ENCODE measurements at places on chromosomes 3 and 15.

GRCh38 chr3:188531210-188531609 is 377.3 kb downstream of the LPP start:
- DNase-seq = no peak

- DNase-seq = peak; percentile 39
These were observed 20.6 kb downstream of the MYH15 start for GRCh38 chr3:108489776-108490175.

DNA sequence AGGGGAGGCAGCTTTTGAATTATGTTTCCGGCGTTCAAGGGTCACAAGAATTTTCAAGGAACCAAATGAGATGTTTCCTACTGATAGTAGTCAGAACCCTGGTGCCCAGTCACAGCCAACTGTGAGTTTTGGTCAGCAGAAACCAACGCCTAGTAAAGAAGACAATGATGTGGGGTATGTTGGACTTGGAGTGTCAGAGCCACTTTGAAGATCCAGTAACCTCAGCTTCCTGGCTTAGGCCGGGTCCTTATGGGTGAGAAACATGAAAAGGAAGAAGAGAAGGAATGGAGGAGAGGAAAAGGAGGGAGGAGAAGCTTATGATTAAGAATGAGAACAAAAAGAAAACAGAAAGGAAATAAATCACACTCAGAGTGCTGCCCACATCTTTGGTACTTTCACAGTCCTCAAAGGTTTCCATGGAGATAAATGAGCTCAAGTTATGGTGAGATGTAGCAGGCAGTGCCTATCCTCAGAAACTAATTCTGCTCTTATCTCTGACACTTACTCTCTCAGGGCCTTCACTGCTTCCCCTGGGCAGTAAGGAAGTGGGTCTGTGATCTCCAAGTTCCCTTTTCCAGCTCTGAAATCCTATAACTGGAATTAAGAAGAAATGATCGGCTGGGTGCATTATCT is 2.0 kb upstream of the MCF2L2 start:
- no peak for DNase-seq

- DNase-seq = no peak
These were observed 187.5 kb downstream of the DOCK3 start for GRCh38 chr3:50862221-50862620.

- no peak for DNase-seq
These were observed 951 bp downstream of the TARS3 start for GRCh38 chr15:101723171-101723873.

DNA sequence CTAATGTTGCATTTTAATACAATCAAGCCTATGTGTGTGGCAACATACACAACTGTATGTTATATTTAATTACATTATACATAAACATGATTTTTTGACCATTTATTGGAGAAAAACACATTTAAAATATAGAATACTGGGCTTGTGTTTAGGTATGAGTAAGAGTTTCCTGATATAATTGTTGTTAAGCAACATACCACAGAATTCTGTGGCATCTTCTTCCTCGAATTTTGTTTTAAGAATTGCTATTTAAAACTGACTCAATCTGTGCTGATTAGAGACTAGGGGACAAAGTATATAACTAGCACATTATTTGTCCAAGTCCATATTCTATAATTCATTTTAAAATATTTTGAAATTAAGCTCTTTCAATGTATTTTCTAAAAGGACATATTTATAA is 376.8 kb upstream of the THBS1 start:
- DNase-seq = no peak
